ENCODE measurements at places on chromosomes 7 and 10.

GRCh38 chr10:18699849-18700840 lies 40.9 kb downstream of the ARL5B start:
- DNase-seq: no peak

DNA sequence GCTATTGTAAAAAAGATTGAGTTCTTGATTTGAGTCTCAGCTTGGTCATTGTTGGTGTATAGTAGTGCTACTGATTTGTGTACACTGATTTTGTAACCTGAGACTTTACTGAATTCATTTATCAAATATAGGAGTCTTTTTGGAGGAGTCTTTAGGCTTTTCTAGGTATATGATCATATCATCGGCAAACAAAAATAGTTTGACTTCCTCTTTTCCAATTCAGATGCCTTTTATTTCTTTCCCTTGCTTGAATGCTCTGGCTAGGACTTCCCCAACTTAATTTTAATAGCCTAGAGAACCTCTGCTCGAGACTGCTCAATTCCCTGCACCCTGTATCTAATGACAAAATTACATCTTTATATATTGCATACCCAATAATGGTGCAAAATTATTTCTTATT lies 154.4 kb downstream of the CCDC7 start:
- DNase-seq: no peak

- DNase-seq: no peak
Measured at GRCh38 chr7:2537981-2538851, 17.1 kb downstream of the BRAT1 start.

DNA sequence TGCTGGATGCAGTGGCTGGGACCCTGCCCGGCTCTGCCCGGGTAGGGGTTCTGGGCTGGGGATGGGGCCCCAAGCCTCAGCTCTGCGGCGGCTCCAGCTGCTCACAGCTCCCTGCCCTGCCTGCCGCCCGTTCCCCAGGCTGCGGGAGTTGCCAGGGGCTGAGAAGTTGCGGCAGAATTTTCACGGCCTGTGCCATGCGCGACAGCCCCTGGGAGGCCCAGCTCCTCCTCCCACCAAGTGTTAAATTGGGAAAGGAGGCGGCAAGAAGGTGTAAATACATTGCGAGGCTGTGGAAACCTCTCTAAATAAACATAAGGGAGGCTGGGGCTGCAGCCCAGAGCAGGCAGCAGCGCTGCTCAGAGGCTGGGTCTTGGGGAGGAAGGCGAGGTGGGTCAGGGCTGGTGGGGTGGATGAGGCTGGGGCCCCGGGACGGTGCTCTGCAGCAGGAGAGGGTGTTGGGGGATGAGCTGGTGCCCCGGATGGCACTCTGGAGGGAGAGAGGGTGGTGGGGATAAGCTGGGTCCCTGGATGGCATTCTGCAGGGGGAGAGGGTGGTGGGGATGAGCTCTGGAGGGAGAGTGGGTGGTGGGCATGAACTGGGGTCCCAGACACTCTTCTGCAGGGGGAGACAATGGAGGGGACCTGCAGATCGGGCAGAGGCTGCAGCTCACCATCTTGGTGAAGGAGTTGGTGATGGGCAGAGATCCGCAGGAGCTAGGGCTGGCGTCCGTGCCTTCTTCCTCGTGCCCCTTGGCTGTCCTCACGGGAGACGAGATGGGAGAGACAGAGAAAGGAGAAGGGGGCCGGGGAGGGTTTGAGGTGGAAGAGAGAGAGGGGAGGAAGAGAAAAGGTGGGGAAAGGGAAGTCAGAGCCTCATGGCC lies 85.5 kb upstream of the GNA12 start:
- no peak for DNase-seq
